ENCODE measurements at places on chromosomes 6 and 20. TPM values are rescaled to one million over a fixed set of nuclear protein-coding genes. Genes with fewer than 3 reads are reported as not detected.

GRCh38 chr6:33276581-33276863 is 401 bp upstream of the B3GALT4 start:
- peak overlapping the region; percentile 52 for H3K4me3 ChIP-seq
- no peaks in the 10 kb centered on the region for H3K27me3 ChIP-seq
- H3K36me3 ChIP-seq = peaks cover 48% of the 10 kb centered on the region
- peaks cover 3% of the 10 kb centered on the region for H3K4me1 ChIP-seq
- no peak overlapping the region for H3K27ac ChIP-seq

DNA sequence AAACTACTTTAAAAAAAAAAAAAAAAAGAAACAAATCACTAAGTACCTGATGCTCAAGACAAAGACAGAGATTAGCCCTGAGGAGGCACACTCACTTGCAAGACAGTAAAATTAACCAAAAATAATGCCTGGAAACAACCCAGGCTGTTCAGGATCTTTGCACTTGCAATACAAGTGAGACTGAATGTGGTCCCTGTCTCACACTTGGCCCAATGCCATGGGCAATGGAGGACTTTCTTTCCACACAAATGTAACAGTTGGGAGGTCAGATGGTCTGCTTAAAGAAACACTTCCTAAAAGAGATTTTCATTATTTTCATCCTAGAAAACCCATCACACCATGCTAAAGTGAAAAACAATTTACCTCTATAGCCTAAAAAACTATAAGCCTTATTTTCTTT is 16.2 kb downstream of the STAU1 start:
- H3K4me1 ChIP-seq = no peaks in the 10 kb centered on the region
- no peak overlapping the region for H3K27ac ChIP-seq
- DNase-seq = no peak
- no peak overlapping the region for H3K4me3 ChIP-seq

The EBF4 gene
- 1.6 TPM for total RNA-seq

- no peaks in the 10 kb centered on the region for H3K27me3 ChIP-seq
- H3K27ac ChIP-seq = no peak overlapping the region
- no peaks in the 10 kb centered on the region for H3K4me1 ChIP-seq
- DNase-seq = no peak
Observed at GRCh38 chr6:137236581-137237355, 17.6 kb upstream of the IFNGR1 start.

- no peaks in the 10 kb centered on the region for H3K36me3 ChIP-seq
- H3K27me3 ChIP-seq = no peaks in the 10 kb centered on the region
- H3K4me1 ChIP-seq = no peaks in the 10 kb centered on the region
- H3K27ac ChIP-seq = no peak overlapping the region
- no peak overlapping the region for H3K4me3 ChIP-seq
- DNase-seq = no peak
Observed at GRCh38 chr20:31489152-31489551, 14.1 kb downstream of the REM1 start.

The TNXB gene
- 4.8 TPM for total RNA-seq

All from H1 (cell line).